ENCODE measurements at places on chromosomes 2 and 18.

- no peak for DNase-seq
Measured at GRCh38 chr18:63514326-63514725, 27.8 kb upstream of the SERPINB12 start.

DNA sequence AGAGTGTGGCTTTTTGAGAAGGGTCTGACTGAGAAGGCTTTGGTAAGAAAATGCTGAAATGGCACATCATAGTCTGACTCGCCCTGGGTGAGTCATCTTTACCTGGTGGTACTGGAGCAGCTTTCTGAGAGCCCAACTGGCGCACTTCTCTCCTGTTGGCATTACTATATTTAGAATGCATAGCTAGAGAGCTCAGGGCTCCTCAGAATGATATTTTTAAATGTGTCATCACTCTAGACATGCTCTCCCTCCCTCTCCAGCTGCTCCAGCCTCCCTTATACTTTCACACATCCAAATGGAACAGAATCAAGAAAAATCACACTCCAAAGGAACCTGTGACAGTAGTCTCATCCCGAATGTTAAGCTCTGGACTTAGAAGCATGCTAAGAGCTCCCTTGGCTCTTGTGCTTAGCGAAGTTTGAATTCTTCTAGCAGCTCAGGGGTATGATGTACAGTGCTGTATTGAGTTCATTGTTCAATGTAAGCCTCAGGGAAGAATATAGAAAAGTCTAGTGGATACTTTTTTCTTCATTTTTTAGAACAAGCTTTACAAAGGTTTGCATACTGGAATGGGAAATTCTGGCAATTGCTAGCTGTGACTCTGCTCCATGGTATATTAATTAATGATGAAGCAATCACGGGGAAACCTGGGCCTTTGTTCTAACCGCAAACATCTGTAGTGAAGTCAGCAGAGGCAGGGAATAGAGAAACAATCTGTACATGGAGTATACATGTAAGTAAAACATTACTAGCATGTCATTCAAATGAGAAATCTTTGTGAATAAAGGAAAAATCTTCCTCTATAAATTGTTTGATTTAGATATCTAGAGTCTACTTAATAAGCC lies 751.2 kb upstream of the NRXN1 start:
- DNase-seq: no peak

GRCh38 chr18:22188559-22189267 lies 19.3 kb downstream of the GATA6 start:
- DNase-seq: no peak

GRCh38 chr2:204116159-204116792 lies 179.7 kb downstream of the ICOS start:
- no peak for DNase-seq

DNA sequence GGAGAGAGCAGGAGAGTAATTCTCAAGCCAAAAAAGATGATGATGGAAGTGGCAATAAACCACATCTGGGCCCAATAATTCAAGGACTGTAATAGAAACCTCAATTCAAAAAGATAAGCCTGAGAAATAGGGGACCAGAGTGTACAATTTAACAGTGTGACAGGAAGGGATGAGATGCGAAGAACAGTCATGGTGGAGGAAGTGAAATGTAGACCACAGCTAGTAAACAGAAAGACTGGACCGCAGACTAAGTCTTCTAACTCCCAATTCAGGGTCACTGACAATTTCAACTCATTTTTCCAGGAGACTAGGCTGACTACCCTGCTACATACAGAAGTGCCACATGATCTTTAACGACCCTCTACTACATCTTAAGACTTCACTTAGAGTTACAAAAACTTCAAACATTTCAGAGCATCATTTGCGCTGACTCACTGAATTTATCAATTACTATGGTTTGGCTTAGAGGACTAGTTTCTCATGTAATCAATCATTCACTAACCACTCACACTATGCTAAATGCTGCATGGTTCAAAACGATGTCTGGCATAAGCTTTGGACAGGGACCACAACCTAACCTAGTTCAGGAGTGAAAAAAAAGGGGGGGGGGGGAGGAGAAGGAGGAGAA lies 9.0 kb downstream of the CUL3 start:
- DNase-seq: peak; percentile 64

- peak; percentile 19 for DNase-seq
Measured at GRCh38 chr18:55268151-55268601, 308.9 kb upstream of the CCDC68 start.
